Tibial nerve (tissue), 4 donors: ENCODE measurements at places on chromosomes 16 and 17. TPM values are rescaled to one million over a fixed set of nuclear protein-coding genes. Genes with fewer than 3 reads are reported as not detected.

- DNase-seq: no peak
Measured at GRCh38 chr17:3835410-3836229, 10.4 kb downstream of the NCBP3 start.

DNA sequence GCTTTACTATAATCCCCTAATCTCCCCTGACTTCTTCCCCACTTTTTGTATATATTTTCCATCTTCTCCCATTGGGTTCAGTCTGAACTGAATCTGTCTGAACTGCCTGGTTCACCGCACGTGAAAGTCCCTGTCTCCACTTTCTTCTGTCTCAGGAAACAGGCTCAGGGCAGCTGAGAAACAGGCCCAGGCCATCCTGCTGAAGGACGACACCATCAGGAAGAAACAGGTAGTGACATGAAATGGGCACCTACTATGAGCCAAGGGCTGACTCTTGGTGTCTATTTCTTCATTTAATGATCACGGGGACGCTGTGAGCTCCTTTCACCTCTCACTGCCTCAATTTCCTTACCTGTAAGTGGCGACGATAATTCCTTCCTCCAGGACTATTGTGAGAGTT lies 90.5 kb upstream of the HSBP1 start:
- DNase-seq: no peak

- peak; percentile 58 for DNase-seq
Measured at GRCh38 chr17:79033741-79034501, 10.0 kb downstream of the C1QTNF1 start.

GRCh38 chr17:32191306-32191705 lies 49.0 kb downstream of the RHOT1 start:
- no peak for DNase-seq

DNA sequence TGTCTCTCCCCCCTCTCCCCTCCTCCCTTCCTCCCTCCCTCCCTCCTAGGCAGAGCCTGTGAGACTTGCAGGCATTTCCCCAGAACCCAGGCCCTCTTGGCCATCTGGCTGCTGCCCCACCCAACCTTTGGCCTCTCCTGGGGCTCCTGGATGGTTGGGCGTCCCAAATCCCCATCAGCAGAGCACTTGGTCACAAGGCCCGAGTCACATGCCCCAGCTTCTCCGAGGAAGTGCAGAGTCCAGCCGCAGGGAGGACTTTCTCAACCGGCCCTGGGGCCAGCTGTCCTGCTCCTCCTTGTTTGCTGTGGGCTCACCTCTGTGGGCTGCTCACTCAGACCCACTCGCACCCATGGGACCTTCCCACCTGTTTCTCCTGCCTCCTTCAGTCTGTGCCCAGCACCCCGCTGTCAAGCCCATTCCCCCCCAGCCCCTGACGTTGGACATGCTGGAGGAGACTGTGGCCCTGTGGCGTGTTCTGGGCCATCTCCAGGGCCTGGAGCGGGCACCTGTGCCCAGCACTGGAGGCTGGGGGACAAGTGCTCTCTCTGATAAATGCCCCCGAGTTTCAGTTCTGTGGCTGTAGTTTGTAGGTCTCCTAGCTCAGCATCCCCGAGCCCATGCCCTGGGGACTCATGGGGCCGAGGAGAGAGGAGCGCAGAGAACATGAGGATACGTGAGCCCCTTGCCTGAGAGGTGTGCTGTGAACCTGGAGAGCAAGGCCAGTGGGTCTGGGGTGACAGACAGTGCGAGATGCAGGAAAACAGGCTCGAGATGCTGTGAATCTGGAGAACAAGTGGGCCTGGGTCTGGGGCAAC lies 42.3 kb upstream of the ZNF750 start:
- peak; percentile 64 for DNase-seq

DNA sequence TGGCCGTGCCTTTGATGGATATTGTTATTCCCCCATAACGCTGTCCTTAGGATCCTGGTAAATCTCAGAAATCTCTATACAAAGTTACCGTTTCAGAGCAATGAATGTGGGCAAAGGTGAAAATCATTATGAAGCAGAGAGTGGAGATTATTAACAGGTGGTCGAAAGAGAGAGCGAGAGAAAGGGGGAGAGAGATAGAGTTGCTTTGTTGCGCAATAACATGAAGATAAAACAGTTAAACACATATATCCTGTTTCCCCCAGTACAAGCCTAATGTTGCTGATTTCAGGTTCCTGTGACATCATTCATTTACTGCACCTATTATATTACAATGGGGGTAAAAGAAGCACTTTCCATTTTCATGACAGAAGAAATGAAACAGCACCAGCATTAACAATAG lies 535.4 kb upstream of the RBFOX1 start:
- DNase-seq: no peak

DNA sequence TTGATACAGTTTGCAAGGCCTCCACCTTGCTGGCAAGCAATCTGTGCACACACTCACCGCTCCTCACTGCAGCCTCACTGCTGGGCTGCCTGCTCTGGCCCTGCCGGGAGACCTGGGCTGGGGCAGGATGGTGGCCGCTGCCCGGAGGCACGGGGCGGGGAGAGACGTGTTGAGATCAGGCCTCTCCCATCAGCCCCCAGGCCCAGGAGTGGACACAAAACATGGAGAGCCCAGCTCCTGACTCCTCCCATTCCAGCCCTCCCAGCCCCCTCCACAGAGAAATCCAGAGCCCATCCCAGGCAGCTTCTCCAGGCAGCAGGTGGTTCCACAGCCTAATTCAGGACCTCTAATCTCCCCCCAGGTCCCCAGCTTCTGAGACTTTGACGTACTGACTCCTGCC lies 23.1 kb upstream of the RPL38 start:
- DNase-seq: no peak

DNA sequence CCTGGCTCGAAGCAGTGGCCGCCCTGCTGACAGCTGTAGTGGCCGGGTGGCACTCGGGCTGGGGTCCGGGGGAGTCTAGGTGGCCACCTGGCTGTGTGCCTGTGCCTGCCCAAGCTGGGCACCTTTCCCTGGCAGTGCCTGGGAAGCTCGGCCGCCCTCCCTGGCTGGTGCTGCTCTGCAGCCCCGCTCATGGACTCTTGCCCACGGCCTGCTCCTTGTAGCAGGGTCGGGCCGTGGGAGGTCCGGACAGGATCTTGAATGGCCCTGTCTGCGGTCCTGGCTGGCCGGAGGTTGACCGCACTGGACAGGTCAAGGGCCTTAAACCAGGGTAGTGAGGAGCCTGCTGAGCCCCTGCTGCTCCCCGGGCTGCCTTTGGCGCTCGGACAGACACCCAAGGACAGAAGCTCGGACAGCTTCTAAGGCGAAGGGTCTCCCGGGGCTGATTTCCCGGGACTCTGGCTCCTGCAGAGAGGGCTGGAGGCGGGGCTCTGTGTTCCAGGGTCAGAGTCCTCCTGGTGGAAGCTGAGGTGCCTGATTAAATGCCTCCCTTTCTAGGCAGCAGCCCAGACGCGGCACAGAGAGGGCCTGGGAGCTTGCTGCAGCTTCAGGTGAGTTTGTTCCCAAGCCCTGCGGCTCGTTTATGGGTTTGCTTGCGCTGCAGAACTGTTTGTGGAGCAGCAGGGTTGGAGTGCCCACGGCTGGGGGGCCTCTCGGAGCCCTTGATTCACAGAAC lies 6.0 kb downstream of the CAPN15 start:
- DNase-seq: no peak

DNA sequence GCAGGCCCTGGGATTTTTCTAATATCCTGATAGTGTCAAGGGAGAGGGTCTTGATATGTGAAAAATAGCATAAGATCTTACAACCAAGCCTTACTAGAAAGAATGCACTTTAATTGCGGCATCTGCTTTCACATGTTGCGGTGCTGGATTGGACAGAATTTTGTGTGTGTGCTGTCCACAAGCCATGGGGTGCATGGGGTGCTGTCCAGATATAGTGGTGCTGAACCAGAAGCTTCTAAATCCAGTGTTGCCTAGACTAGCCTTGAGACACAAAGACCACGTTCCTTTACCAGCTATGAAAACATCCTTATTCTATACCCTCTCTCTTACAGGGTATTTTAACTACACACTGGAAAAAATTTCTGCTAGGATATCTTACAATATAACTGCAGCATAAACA lies 244.0 kb downstream of the TMEM114 start:
- no peak for DNase-seq

DNA sequence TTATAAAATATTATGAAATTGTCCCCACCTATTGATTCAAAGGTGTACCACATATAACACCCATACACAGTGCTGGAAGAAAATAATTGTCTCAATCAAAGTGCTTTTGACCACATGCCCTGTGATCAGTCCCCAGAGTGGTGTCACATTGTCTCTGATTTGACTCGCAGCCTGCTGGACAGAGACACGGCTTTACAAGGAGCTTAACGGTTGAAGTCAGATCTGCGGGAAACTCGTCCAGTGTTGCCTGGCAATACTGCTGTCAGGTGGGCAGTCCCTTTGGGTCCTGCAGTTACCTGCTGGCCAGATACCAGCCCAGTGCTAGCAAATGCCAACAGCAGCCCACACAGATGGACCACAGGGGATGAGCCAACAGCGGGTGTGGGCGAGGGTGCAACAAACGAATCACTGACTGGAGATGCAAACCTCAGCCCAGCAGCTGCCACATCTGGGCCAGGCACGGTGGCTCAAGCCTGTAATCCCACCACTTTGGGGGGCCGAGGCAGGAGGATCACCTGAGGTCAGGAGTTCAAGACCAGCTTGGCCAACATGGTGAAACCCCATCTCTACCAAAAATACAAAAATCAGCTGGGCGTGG lies 26.2 kb upstream of the SSTR2 start:
- peak; percentile 18 for DNase-seq

DNA sequence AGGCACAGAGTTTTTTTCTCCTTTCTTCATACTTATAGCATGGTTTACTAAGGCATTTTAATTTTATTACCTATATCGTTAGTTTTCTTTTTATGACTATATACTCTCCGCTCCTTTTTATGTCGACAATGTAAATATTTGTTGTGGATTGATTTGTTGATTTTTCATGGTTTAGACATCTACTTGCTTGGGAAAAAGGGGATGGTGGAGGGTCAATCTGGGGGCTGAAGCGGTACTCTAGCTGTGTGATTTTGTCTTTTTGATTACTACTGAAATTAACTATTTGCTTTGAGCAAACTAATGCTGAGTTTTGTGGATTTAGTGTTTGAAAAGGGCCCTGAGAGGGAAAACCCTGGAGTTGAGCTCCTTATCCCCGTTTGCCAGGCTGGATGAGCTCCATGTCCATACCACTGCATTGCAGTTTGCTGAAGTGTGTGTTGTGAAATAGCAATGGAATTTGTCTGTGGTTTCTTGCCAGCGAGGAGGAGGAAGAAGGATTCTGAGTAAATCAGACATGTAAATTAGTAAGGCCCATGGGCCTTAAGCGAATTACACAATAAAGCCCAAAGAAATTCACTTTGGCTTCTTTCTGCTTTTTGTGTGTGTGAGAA lies 72.0 kb downstream of the FTO start:
- no peak for DNase-seq

- DNase-seq: no peak
Measured at GRCh38 chr16:55655897-55656681, at the start of gene SLC6A2. TSS of gene SLC6A2 (plus strand) at chr16:55655988. CDS start at chr16:55656695, 707 bp downstream.

DNA sequence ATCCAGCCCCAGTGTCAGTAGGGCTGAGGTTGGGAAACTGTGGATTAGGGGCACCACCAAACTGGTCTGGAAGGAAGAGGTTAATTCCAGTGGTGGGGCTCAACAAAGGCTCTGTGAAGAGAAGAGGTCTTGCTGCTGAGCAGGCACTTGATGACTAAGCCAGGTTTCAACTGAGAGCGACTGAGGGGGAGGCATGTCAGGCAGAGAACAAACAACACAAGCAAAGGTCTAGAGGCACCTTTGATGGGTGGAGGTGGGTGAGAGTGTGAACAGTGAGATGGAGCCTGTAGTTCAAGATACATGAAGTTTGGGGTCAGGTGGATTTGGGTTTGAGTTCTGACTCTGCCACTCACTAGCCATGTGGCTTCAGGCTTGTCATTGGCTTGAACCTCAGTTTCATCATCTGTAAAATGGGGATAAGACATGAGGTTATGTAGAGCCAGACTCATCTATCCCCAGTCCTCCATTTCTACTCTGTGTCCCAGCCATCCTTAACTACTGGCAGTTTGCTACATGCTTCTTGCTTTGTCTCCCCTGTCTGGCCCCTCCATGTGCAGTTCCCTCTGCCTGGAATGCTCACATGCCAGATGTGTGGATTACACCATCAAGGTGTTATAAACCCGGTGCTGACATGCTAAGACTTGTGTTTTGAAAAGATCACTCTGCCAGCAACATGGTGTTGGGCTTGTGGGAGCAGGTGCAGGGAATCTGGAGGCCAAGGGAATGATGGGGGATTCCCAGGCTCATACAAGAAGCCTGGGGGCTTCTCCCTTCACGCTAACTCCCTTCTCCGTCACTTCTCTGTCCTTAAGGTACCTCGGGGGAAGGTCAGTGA lies 3.0 kb upstream of the RMI2 start:
- no peak for DNase-seq

DNA sequence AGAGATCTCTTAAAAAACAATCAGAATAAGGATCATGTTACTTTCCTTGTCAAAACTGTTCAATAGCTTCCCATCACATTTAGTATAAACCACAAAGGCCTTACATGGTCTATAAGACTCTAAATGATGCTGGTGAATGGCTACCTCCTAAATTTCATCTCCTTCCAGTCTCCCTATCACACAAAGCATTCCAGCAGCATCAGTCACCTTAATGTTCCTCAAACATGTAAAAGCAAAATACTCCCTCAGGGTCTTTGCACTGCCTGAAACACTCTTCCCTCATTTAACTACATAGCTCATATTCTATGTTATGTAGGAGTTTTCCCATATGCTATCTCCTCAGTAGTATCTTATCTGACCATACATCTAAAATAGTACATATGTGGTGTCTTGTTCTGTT lies 53.5 kb upstream of the INTS2 start:
- no peak for DNase-seq

DNA sequence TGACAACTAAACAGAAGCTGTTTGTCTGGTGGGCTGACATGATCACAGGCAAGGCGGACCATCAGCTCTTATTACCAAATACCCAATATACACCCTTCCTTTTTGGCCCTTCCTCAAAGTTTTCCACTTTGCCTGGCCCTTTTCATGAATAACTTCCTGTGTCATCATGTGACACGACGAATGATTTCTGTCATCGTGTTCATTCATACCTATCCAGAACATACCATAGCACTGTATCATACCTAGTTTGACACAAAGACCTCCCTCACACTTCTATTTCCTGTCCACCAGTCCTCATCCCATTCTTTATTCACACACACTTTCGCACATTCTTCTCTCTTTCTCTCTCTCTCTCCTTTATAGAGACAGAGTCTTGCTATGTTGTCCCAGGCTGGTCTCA lies 131.8 kb downstream of the STX8 start:
- no peak for DNase-seq

DNA sequence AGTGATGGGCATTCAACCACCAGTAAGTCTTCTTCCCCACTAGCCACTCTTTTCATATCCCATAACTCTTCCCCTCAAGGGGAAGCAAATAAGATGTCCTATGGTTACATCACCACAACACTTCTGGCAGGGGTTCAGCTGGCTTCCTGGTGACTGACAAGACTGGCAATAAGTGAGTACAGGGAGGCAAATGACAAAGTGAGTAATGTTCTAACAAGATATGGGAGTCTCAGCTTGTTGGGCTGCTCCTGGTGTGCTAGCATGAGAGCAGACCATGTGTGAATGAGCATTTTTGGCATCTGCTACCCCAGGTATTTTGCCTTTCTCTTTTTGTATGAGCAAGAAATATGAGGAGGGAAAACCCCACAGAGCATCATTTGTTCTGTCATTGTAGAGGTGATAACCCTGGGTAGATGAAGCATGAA lies 9.9 kb downstream of the TMIGD1 start:
- DNase-seq: peak; percentile 44

ENPP7 gene
- not detected for total RNA-seq

TNFRSF17 gene
- total RNA-seq: not detected

KRT34 gene
- not detected for total RNA-seq

FBXO39 gene
- 0.21 TPM for total RNA-seq

CCL4L2 gene
- total RNA-seq: not detected

CASKIN1 gene
- not detected for total RNA-seq

BAIAP3 gene
- total RNA-seq: 0.66 TPM

ITPRIPL2 gene
- 51.3 TPM for total RNA-seq

FOXJ1 gene
- total RNA-seq: not detected
